Dorsolateral prefrontal cortex (tissue), 122 donors: ENCODE measurements at places on chromosomes 5 and 9.

- no peak for DNase-seq
These were observed 19.9 kb upstream of the TMEM250 start for GRCh38 chr9:136138566-136138965.

- DNase-seq: no peak
These were observed 90.7 kb downstream of the GADD45G start for GRCh38 chr9:89695441-89695891.

DNA sequence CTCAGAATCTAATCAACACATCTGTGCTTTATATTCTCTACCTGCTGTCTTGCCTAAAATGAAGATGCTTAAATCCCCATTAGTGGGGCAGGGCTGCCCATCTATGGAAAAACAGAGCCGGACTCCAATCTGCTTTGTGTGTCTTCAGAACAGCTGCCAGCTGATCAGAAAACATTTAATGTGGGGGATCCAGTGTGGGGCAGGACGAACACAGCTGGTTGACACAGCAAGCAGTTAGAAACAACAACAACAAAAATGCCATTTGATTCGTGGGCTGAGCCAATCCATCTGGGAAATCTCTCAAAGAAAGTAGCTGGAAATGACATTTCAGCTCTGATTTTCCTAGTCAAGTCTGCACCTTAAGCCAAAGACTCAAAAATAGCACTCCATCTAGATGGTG is 99.8 kb downstream of the PPP2R2B start:
- DNase-seq: no peak

DNA sequence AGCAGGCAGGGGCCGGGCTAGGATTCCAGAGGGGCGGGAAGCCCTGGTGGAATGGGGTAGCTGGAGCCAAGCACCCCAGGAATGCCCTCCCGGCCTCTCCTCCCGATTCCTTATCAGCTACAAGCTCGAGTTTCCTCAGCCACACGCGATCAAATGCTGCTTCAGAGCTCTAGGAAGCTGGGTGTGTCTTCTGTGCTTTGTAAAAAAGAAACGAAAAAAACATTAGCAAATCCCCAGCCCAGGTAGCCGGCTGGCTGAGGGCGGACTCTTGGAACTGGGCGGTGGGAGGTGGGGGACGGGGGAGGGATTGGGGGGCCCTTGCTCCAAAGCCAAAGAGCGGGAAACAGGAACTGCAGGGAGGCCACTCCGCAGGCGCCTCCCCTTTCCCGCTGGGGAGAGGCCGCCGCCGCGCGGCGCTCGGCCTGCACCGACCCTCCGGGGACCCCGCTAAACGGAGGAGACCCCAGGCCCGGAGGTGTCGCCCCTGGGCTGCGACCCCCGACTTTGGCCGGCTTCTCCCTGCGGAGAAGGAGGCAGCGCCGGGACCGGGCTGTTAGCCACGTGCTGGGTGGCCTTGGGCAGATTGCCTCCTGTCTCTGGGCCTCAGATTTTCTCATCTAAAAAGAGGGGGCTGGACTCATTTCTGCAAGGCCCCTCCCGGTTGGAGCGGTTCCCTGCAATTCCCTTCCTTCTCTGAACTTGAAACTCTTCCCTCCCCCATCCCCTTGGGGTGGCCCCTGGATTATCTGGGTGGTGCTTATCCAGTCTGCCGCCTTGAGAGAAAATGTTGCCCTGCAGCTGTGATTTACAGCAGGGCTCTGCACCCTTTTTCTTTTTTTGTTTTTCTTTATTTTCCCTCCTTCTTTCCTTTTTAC is 40.9 kb upstream of the FABP6 start:
- DNase-seq: no peak

DNA sequence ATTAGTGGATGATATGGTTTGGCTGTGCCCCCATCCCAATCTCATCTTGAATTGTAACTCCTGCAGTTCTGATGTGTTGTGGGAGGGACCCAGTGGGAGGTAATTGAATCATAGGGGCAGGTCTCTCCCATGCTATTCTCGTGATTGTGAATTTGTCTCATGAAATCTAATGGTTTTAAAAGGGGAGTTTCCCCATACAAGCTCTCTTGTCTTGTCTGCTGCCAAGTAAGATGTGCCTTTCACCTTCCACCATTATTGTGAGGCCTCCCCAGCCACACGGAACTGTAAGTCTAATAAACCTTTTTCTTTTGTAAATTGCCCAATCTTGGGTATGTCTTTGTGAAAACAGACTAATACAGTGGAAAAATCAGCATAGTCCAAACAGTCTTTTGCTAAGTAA is 235.5 kb downstream of the TMEM161B start:
- DNase-seq: no peak

DNA sequence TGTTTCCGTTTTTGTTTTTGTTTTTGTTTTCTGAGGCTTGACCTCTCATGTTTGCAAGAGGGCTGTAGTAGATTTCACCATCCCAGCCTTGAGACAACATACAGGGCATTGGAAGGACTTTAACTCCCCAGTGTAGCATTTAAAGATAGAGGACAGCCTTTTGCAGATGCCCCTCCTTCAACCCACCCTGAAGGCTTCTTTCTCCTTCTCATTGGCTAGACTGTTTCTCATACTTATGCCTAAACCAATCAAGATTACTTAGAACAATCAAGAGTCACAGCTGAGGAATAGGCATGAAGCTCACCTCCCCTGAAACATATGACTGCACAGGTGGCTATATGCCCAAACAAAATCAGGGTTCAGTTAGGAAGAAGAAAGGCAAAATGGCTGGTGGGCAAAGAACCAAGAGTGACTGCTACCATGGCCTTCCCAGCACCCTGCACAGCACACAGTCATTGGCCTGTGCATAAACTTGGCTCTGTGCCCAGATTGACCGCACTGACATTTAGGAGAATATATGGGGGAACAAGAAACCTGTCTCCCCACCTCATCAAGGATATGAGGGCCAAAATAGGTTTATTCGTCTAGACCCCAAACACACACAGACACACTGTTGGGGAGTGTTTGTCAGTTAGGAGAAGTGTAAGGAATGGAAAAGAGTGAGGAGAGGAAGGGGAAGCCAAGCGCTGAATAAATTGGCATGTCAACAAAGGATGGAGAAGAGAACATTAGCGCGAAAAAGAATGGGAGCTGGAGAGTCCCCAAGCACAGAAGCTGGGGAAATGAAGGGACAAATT is 137.3 kb upstream of the RANBP3L start:
- DNase-seq: no peak

- DNase-seq: no peak
These were observed 143.7 kb downstream of the TTLL11 start for GRCh38 chr9:121949364-121949763.

GRCh38 chr9:110521206-110521605 is 58.3 kb downstream of the SVEP1 start:
- no peak for DNase-seq

DNA sequence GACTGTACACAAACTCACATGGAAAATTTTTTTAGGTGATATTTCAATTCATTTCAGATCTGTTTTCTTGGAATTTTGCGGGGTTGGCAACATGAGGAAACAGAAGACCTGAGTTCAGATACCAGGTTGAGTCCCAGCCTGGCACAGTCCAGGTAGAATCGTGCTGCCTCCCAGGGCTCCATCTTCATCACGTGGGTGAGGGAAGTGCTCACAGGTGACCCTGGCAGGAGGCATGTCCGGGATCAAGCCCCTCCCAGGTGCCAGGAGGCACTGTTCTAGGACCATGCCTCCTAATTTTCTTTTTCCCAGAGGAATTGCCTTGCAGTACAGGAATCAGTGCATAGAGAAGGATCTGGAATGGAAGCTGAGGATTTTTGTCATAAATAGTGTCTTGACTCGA is 318.3 kb upstream of the IRX4 start:
- DNase-seq: no peak

DNA sequence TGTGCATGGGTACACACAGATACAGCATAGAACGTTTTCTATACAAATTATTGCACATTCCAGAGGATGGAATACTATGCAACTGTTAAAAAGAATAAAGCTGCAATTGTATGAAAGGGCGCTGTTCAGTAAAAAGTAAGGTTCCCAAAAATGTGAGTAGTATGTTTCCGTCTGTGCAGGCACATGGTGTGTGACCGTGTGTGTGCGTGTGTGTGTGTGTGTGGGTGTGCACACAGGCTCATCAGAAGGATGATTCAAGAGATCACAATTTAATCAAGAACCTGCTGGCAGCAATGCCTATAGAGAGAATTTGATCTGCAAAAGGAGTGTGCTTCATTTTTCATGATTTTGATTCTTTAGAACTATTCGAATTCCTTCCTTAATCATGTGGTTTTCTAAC is 76.3 kb downstream of the SEMA4D start:
- DNase-seq: no peak

DNA sequence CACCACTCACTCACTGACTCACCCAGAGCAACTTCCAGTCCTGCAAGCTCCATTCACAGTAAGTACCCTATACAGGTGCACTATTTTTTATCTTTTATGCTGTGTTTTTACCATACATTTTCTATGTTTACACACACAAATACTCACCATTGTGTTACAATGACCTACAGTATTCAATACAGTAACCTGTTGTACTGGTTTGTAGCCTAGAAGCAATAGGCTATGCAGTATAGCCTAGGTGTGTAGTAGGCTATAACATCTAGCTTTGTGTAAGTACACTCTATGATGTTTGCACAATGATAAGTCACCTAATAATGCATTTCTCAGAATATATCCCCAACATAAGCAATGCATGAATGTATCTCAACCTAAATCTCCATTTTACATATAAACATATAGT is 541.1 kb downstream of the NR2F1-AS1 start:
- DNase-seq: no peak

DNA sequence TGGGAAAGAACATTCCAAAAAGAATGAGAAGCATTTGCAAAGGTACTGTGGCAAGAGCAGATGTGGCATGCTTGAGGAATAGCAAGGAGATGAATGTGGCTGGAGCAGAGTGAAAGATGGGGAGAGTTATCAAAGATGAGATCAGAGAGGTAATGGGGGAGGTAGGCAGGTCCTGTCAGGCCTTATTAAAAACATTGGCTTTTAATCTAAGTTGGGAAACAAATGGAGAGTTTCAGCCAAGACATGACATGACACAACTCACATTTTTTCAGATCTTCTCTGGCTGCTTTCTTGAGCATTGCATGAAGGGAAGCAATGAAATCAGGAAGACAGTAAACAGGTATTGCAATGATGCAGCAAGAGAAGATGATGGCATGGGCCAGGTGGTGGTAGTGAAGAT is 120.3 kb downstream of the MUSK start:
- DNase-seq: no peak

DNA sequence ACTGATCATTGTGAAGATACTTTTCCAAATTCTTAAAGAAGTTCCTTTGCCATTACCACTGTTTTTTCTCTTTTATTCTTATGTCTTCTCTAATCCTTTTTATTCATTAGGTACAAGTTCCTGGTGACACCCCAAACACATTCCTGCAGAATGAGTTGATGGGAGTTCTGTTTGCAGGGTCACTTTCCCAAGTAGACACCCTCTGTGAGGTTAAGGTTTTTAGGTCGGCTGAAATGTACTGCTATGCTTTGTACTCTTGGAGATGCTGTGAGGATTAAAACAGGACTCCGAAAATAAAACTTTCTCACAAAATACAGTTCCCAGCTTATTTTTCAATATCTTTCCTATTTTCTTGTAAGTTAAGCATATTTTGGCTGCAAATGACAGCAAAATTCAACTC is 143.3 kb upstream of the TLE4 start:
- DNase-seq: no peak

- no peak for DNase-seq
These were observed 472.1 kb downstream of the DMRT2 start for GRCh38 chr9:1522219-1522767.

DNA sequence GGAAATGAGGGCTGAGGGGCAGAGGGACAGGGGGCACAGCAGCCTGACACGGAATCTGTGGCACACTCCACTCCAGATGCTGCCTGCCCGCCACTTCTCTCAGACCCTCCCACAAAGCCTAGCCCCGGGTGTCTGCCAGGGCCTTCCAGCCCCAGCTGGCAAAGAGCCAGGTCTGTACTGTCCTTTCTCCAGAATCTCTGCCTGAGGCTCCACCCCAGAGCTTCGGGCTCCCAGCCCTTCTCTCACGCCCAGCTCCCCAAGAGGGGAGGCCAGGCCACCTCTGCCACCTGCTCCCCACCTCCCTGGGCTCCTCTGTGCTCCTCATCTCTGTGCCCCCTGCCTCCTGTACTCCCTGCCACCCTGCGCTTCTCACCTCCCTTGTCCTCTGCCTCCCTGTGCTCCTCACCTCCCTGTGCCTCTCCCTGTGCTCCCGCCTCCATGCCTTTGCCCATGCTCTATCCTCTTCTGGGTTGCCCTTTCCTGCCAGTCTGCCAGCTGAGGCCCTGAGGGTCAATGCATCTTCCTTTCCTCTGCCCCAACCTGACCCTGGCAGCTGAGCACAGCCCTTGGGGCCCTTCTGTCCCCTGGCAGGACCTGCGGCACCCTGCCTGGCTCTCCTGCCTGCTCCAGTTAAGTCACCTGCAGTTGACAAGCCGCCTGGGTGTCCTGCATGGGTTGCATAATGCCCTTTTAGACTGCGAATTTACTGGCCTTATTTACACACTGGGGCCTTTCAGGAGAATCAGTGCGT is 36.4 kb downstream of the RASGEF1C start:
- no peak for DNase-seq

- no peak for DNase-seq
These were observed 24.3 kb downstream of the GLT6D1 start for GRCh38 chr9:135614821-135615665.

DNA sequence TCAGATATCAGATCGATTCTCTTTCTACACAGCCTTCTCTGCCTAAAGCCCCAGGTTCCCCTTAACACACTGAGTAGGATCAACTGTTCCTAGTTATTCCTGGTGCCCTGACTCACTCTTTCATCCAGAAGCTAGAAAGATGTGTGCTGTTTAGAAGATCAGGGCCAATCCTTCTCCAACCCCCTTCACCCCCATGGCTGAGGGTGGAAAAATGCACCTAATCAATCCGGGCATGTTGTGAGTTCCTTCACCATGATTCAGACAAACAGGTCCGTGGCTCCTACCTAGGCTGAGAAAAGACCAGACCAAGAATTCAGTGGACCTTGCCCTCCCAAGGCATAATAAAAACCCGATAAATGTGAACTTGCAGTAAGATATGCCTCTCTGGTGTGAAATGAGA is 85.4 kb upstream of the EQTN start:
- no peak for DNase-seq
